ENCODE measurements at places on chromosomes 6 and 20. TPM values are rescaled to one million over a fixed set of nuclear protein-coding genes. Genes with fewer than 3 reads are reported as not detected.

DNA sequence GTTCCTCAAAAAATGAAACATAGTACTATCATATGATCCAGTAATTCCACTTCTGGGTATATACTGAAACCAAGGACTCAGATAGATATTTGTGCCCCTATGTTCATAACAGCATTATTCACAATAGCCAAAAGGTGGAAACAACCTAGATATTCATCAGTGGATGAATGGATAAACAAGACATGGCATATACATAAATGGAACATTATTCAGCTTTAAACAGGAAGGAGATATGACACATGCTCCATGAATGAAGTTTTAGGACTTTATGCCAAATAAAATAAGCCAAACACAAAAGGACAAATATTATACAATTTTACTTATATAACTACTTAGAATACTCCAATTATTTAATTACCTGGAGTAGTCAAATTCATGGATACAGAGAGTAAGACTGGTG is 16.4 kb downstream of the PLCB1 start:
- no peak for DNase-seq

CALHM5 gene
- total RNA-seq = 2.2 TPM

BLCAP gene
- total RNA-seq = 81.3 TPM

ZSWIM3 gene
- total RNA-seq = 2.9 TPM

DNA sequence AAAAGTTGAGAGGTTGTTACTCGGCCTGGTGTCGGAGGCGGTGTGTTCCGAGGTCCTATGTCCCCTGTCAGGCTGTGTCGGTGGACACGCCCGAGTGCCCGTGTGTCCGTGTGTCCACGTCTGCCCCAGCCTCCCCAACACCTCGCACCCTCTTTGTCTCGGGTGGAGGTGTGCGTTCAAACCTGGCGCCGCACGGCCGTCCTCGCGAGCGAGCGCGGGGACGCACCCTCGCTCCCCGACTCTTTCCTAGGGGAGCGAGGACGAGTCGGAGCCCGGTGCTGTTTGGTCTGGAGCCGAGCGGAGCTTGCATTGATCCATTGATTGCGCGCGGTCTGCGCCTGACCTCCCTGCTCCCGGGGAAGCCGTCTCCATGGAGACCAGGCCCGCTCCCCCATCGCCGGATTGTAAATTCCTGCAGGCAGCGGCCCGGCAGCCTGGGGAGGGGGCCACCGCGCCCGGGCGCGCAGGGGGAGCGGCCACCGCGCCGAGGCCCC is 411 bp upstream of the SCUBE3 start:
- DNase-seq = no peak

GRCh38 chr6:43336382-43336781 is 27.8 kb upstream of the CRIP3 start:
- no peak for DNase-seq

SLC32A1 gene
- total RNA-seq = not detected

- DNase-seq = no peak
Measured at GRCh38 chr6:142550310-142551063, 248.7 kb downstream of the ADGRG6 start.

SOBP gene
- 13.3 TPM for total RNA-seq

GRCh38 chr20:62116558-62117361 is 5.5 kb upstream of the LSM14B start:
- no peak for DNase-seq

DNA sequence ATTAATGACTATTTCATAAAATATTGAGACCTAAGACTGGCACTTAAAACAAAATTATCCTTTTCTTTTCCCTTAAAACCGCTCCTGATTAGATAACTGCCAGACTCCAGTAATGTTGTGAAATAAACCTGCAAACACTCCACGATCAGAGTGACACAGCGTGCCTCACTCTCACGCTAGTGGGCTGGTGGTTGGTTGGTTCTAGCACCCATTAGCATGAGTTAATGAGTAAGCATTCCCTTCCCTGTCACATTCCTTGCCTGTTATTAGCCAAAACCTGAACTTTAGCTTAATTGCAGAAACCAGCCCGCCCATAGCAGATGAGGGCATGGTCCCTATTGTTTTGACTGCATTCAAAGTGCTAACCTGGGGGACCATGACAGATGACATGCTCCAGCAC is 193.4 kb downstream of the CD83 start:
- DNase-seq = no peak

MEA1 gene
- 40.3 TPM for total RNA-seq

EYA4 gene
- total RNA-seq = 18.7 TPM

GRCh38 chr20:8744228-8744844 is 324.6 kb upstream of the PLCB4 start:
- no peak for DNase-seq

FAM217A gene
- not detected for total RNA-seq

- DNase-seq = no peak
Measured at GRCh38 chr20:49630396-49630951, 62.5 kb upstream of the PTGIS start.

PTCHD4 gene
- not detected for total RNA-seq

DNA sequence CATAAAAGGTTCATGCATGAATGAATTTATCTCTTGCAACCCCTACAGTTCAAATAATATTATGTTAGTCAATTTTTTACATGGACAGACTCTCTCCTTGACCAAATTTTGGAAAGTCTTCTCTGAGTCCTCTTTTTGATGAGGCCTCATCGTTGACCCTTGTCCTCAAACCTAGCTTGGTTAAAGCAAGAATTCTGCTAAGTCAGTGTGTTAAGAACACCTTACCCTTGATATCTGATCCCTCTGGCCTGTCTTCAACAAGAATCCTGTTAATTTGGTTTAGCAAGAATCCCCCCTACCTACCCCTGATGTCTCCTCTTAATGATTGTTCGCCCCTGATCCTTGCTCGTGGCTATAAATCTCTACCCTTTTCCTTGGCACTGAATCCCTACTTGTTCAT is 301.4 kb downstream of the LAMA2 start:
- DNase-seq = no peak

DNA sequence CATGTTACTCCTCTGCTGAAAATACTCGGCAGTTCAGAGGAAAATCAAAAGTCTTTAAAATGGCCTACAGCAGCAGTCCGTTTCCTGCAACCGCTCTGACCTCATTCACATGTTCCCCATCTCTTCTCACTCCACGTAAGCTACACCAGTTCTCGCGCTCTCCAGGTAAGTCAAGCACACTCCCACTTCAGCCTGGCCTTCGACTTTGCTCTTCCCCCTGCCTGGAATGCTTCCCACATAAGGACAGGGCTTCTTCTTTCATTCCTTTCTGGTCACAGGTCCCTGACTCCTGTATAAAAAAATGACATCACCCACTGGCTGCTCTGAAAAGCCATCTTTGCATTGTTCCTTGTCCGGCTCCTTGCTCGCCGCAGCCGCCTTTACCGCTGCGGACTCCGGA is 42.7 kb downstream of the MGME1 start:
- no peak for DNase-seq

- DNase-seq = no peak
Measured at GRCh38 chr6:117550078-117550600, 52.2 kb downstream of the GOPC start.

- DNase-seq = no peak
Measured at GRCh38 chr6:167678102-167679101, 148.3 kb upstream of the AFDN start.

DNA sequence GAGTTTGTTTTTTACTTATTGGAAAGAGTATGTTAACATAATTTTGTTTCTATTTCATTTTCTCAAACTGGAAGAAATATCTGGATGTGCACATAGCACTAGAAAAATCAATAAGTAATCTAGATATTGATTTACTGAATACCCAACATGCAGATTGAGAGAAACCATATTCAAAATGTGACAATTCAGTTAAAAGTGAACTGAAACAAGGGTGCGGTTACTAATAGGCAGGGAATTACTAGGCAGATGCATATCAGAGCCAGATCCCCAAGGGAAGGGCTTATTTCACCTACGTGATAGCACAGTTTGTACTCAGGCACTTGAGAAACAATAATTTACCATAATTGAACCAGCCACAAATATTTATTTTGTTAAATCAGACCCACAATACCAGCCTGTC is 493.1 kb upstream of the FLRT3 start:
- DNase-seq = no peak

GRCh38 chr6:26430787-26431186 is 9.5 kb upstream of the BTN3A3 start:
- DNase-seq = no peak

DNA sequence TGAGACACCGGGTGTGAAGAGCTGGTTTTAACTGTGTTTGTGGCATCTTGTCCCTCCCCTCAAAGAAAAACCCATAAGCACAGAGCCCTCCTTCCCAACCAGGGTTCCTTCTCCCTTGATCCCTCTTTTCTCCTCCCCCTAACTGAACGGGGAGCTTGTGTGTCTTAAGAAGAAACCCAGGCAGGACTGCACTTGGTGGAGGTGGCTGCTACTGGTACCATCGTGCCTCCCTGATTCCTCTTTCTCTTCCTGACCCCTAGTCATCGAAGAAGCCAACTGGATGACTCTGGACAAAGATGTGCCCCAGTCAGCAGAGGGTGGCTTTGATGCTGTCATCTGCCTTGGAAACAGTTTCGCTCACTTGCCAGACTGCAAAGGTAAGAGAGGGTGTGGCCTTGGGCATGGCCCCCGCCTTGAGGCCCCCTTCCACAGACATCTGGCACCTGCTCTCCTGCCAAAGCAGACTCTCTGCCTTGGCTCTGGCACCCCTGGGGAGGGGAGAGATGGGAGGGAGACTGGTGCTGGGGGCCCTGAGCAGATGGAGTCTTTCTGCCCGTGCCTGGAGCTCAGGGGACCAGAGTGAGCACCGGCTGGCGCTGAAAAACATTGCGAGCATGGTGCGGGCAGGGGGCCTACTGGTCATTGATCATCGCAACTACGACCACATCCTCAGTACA is 2.1 kb downstream of the GNMT start:
- no peak for DNase-seq

- DNase-seq = no peak
Measured at GRCh38 chr6:52558266-52559000, 18.4 kb downstream of the TRAM2 start.

- no peak for DNase-seq
Measured at GRCh38 chr6:88499845-88500699, 333.9 kb upstream of the CNR1 start.

PLEKHG1 gene
- 38.5 TPM for total RNA-seq

GRCh38 chr6:37583261-37583660 is 83.6 kb upstream of the CCDC167 start:
- DNase-seq = no peak

GRCh38 chr6:118869894-118870589 is 23.9 kb upstream of the ASF1A start:
- no peak for DNase-seq

COL9A3 gene
- 1.2 TPM for total RNA-seq

DNA sequence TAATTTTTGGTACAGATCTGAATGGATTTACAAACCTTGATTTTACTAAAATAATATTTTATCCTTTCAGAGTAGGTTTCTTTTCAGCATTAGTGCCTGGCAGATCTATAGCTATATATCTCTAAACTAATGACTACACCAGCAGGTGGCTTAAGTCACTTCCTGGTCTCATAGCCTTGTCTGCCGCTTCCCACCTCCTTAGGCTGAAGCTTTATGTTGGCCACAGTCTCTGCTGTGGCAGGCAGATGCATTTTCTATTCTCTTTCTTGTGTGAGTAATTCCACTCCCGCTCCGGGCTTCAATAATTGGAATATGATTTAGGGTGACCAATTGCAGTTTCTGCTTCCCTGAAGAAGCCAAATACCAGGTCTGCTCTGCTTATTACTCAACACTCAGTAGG is 226.8 kb upstream of the HS3ST5 start:
- DNase-seq = no peak

PHACTR3 gene
- total RNA-seq = 8.3 TPM

GRCh38 chr6:4812068-4812467 is 35.9 kb downstream of the CDYL start:
- no peak for DNase-seq

ACTL10 gene
- 1.5 TPM for total RNA-seq

RIN2 gene
- total RNA-seq = 86.9 TPM

- DNase-seq = no peak
Measured at GRCh38 chr20:7022597-7022996, 255.1 kb downstream of the BMP2 start.

- no peak for DNase-seq
Measured at GRCh38 chr6:44054721-44055559, 72.3 kb downstream of the MRPL14 start.

DNA sequence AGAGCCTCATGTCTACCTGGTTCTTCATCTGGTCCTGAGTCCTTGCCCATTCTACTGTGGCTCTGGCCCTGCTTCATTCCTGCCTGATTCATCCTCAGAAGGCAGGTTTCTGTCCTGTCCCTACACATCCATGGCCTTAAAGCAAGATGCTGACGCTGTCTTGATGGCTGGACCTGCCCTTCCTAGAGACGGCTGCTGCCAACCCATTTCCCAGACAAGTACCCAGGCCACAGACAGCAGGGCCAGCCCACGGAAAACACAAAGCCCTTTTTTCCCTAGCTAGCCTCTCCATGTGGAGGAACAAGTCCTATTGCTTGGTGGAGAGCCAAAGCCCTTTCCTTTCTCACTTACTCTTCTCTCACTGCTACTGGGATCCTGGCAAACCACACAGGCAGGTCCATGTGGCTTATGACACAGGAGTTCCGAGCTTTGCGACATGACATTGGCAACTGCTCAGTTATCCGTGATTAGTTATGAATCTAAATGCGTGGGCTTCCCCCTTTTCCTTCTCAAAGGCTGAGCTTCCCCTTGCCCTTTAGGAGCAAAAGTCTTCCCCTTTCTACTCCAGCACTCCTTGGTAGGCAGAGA is 72.9 kb downstream of the SLC22A3 start:
- DNase-seq = no peak

HDAC2 gene
- total RNA-seq = 67.8 TPM

UTRN gene
- total RNA-seq = 160 TPM

MOXD1 gene
- total RNA-seq = 16.0 TPM

GRCh38 chr6:119241111-119241465 is 108.5 kb downstream of the MAN1A1 start:
- DNase-seq = no peak
